ENCODE measurements at places on chromosomes 12 and 14. TPM values are rescaled to one million over a fixed set of nuclear protein-coding genes. Genes with fewer than 3 reads are reported as not detected.

The TSPAN9 gene
- 0.82 TPM for total RNA-seq

The SMCO2 gene
- not detected for total RNA-seq

The TIGAR gene
- 7.1 TPM for total RNA-seq

The DLK1 gene
- total RNA-seq = not detected

The HOXC9 gene
- not detected for total RNA-seq

The DEPDC4 gene
- 0.50 TPM for total RNA-seq

The KRT83 gene
- total RNA-seq = not detected

The PLEKHD1 gene
- 0.47 TPM for total RNA-seq

The CCDC38 gene
- not detected for total RNA-seq

The JDP2 gene
- total RNA-seq = 1.1 TPM

The PLCZ1 gene
- total RNA-seq = not detected

The ALDH6A1 gene
- total RNA-seq = 6.2 TPM

The DIP2B gene
- 29.5 TPM for total RNA-seq

The NXPH4 gene
- not detected for total RNA-seq

The FOXG1 gene
- total RNA-seq = not detected

The HOXC10 gene
- total RNA-seq = not detected

The WSB2 gene
- 13.4 TPM for total RNA-seq

DNA sequence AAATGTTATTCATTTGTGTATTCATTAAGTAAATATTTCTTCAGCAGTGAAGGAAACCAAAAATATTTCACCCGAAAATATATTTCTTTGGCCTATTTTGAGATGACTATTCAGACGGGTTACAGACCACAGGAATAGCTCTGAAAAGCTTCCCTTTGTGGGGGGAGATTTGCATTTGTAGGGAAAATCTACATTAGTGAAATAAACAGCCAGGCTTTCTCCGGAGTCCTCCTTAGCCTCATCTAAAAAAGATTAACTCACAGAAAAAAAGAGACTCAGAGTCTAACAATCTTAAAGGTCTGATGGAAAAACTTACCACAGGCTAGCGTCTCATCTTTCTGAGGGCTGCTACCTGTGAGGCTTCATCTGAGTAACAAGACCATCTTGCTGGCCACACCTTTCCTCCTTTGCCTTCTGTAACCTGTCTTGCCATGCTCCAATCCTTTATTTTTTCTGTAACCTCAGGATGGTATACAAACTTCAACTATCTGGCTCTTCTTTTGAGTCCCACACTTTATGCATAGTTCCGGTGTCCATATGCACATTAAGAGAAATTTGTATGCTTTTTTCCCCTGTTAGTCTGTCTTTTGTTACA, 100.7 kb downstream of the CNTN1 start:
- DNase-seq = no peak

GRCh38 chr14:36333119-36333518, 12.7 kb upstream of the MBIP start:
- no peak for DNase-seq

DNA sequence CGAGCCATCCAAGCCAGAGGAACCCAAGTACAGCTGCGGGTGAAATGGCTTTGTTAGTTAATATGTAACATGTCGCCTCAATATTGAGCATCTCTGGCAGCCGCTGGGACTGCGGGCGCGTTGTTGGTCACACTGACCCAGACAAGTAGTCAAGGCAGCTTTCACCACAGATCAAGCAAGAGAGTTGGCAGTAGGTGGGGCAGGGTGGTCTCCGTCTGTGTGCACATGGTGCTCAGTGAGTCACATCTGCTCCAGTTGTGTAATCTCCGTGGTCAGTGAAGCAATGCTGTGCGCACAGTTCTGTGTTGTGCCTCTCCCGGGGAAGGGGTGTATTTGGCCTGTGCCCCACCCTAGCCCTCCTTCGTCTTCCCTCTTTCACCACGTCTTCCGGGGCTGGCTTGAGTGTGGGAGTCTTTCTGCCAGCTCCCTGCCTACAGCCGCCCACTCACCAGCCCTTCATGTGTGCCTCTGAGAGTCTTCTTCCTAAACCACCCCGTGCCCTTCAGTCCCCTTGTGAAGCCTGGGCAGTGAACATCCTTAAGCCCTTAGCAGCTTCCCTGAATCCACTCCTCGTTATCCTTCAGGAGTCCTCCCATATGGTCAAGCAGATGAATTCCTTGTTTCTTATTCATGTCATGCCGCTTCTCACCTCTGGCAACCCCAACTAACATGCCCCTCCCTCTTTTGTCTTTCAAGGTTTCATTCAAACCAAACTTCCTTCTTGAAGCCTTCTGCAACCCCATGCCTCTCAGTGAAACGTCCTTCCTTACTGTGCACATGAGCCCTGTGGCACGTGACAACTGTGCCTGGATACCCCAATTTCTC, 242.1 kb downstream of the CACNA1C start:
- DNase-seq = no peak

GRCh38 chr12:85627584-85627983, 208.6 kb downstream of the RASSF9 start:
- no peak for DNase-seq

DNA sequence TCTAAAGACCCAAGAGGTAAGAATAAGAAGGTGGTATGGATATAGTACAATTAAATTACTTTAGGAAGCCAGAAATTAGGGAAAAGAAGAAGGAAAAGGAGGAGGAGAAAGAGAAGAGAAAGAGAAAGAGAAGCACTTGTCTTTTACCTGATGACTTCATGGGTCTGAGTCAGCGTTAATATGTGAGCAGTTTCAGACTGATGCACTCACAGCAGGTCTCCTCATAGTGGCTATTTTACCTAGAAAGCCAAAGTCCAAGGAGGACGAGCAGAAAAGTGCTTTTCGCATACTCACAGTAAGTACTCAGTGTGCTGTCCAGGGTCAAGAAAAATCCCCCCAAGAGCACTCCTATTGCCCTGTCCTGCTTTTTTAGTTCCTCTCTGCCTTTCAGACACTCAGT, 222.1 kb downstream of the C12orf42 start:
- DNase-seq = no peak

DNA sequence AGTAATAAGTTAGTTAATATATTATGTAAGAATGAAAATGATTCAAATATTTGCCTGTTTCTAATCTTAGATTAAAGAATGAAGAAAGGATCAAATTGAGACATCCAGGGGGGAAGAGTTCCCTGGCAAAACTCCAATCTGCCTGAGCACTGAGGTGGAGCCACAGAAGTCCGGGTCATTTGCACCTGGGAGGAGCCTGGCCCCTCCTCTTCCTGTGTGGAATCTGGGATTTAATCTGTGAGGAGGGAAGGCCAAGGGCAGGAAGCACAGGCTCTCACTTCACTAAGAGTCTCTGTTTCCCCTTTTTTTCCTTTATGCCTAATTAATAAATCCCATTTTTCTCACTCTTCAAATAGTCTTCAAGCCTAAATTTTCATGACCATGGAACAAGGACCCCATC, 599.5 kb downstream of the FLRT2 start:
- DNase-seq = no peak

- no peak for DNase-seq
Observed at GRCh38 chr12:126784328-126784921, 1482.5 kb upstream of the TMEM132C start.

- DNase-seq = no peak
Observed at GRCh38 chr12:20119596-20120402, 248.5 kb upstream of the PDE3A start.

- DNase-seq = no peak
Observed at GRCh38 chr12:92290350-92290695, 144.7 kb upstream of the BTG1 start.

DNA sequence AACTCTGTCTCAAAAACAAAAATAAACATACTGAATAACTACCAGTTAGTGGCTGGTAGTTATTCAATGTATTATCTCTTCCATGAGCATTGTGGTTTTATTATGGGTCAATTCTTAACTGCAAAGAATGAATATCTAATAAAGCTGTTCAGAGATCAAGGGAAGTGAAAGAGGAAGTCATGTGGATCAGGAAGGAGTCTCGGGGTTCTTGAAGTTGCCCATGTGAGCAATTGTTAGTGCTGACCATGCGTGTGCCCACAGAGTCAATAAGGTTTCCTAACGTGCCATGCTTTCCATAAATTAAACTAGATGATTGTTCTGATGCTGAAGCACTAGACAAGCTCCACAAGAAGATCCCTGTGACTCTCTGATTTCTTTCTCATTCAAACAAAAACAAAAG, 136.5 kb upstream of the CPSF6 start:
- DNase-seq = no peak

DNA sequence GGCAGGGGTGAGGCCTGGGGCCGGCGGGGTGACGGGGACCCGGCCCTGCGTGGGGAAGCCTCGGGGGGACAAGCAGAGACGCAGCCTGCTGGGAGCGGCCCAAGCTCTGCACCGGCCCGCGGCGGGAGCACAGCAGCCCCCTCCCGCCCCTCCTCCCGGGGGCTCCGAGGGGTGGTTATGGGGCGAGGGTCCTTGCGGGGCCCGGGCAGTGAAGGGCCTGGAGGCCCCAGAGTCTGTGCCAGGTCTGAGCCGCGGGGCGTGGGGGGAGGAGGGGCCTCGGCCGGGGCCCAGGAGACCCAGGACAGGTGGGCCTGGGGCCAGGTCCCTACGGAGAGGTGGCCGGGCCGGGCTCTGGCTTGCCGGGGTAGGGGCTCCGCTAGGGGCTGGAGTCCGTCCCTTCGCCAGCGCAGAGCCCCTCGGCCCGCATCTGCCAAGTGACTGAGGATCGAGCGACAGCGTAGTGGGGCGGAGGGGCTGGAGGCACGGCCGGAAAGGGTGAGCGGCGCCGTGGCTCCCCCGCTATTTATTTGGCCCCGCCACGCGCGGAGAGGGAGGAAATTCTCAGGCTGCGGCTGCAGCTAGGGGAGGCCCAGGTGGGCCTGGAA, 495 bp downstream of the TMEM121 start:
- no peak for DNase-seq

GRCh38 chr12:5184186-5184585, 140.5 kb downstream of the KCNA5 start:
- no peak for DNase-seq

DNA sequence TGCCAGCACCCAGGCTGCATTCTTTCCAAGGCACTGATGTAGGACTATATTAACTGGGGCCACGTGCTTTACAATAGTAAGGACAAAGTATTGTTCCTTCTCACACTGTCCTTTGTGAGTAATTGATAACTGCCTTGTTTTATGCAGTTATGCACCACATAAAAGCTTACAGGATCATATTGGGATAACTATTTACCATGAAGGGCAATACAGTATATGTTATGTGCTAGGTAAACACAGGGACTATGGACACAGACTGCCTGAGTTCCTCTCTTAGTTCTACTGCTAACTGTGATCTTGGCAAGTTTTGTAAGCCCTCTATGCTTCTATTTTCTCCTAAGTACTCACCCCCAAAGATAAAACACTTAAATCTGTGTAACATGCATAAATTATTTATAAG, 183.7 kb downstream of the NOVA1 start:
- DNase-seq = no peak

- DNase-seq = no peak
Observed at GRCh38 chr12:116024769-116025168, 252.7 kb downstream of the MED13L start.

GRCh38 chr12:22255097-22255496, 79.4 kb downstream of the ST8SIA1 start:
- no peak for DNase-seq

DNA sequence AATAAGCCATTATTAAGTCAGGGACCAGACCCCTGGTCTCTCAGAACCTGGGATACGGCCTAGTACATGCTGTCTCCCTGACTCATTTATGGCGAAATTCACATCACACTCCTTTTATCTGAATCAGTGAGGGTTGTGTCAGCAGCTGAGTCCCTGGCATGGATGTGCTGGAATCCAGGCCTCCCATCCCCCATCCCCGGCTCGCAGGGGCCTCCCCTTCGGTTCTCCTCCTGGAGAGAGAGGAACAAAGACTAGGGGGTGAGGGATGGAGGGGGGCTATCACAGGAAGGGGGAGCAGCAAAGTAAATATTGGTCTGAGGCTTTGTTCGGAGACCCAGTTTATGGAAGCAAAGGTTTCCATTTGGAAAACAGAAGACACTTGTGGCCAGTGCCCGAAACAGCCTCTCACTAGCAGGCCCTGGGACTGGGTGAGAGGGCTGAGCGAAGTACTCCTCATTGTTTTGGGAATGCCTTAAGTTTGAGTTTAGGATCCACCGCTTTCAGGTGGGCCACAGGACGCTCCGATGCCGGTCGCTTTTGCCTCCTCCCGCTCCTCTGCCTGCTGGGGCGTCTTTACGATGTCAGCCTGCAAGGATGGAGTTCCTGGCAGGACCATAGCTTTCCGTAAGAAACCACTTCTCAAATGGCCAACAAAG, 145.0 kb downstream of the PRKCH start:
- no peak for DNase-seq

DNA sequence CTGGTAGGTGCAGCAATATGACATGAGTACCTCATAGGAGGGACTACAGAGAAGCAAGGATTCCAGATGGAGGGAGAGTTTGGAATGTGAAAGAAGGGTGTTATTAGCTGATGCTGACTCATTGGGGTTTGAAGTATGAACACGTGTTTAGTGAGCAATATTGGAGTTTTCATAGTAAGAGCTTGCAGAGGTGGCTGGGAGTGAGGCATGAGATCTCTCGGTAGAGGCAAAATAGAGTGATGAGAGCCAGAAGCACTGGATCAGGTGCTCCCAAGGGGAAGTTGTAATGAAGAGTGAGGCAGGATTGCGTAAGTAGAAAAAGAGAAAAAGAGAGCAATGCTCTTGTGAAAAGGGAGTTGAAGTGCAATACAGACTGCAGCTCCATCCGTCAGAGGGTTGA, 42.1 kb downstream of the MGST1 start:
- DNase-seq = no peak

GRCh38 chr12:24796876-24797275, 152.0 kb downstream of the BCAT1 start:
- no peak for DNase-seq

- DNase-seq = no peak
Observed at GRCh38 chr12:126389220-126389841, 1324.1 kb downstream of the AACS start.

GRCh38 chr14:22641846-22642245, 2.3 kb downstream of the OR6J1 start:
- DNase-seq = no peak

DNA sequence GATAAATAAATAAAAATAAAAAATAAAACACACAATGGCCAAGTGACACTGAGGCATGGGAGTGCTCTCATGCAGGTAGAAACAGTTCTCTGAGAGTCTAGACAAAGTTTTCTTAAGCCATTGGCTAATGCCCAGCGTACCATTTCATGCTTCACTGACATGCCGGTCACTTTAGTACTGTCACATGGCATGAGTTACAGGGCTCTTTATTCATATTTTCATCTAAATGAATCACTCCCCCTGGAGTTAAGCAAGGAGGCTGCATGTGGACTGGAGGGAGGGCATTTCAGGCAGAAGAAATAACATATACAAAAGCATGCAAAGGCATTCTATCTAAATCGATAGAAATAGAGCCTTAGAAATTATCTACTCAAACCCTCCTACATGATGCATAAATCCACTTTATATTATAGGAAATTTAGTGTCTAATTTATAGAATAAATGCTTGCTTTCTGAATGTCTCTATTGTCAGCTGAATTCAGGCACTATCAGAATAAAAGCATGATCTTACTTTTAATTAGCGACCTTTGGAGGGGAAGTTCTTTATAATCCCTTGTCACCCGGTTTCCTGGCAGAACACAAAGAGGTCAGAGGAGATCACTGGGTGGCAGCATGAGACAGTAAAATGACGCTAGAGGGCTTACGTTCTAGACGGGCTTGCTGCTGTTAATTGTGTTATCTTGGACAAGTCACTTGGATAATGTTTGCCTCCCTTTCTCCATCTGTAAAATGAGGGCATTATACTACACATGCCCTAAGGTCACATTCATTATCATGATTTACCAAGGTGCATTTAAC, 17.5 kb downstream of the DYRK4 start:
- no peak for DNase-seq

GRCh38 chr12:89075880-89076540, 276.3 kb downstream of the DUSP6 start:
- no peak for DNase-seq
